ENCODE measurements at places on chromosomes 4 and X.

- no peak for DNase-seq
Measured at GRCh38 chr4:21012851-21013331, 312.6 kb downstream of the PACRGL start.

DNA sequence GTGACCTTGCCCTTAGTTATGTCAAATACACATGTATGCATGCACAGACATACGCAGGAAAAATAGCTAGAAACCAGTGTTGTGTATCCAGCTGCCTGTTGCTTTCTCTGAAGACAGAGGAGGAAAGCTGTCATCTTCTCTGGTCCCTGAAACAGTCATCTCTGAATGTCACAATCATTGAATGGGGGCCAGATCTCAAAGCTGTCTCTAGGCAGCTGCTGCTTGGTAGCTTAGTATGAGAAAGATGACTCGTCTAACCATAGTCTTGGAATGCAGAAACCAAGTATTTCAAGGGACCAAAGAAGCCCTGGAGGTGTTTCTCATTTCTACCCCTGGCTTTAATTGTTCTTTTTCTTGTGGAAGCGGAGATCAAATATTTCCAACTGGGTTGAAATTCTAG is 4.0 kb downstream of the GRIA3 start:
- DNase-seq = no peak

DNA sequence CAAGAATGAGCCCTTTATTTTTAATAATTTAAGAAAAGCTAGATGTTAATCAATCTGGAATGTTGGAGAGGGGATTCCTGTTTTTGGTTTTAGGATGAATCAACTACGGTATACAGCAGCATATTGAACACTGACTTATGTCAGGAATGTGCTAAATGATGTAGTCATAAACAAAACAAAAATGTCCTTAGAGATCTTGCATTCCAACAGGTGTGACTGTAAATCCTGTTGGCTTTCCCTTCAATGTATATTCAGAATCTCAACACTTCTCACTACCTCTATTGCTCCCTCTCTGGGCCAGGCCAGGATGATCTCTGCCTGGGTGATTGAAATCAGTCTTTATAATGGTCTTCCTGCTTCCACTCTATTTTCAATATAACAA is 37.8 kb upstream of the BDH2 start:
- DNase-seq = no peak

- DNase-seq = no peak
Measured at GRCh38 chrX:20382518-20383297, 116.0 kb upstream of the RPS6KA3 start.

DNA sequence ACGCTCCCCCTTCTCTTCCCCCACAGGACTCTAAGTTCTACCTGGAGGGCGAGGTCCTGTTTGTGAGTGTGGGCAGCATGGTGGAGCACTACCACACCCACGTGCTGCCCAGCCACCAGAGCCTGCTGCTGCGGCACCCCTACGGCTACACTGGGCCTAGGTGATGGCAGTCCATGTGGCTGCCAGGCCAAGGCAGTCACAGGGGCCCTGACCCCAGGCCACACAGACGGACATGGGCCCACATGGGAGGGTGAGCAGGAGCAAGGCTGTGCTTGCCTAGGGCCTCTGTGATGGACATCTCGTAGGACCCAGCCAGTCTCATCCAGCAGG is 10.0 kb upstream of the ADD1 start:
- DNase-seq = no peak

- no peak for DNase-seq
Measured at GRCh38 chrX:118571836-118572235, 76.2 kb downstream of the DOCK11 start.

GRCh38 chrX:9724711-9725110 is 40.9 kb downstream of the GPR143 start:
- DNase-seq = no peak

DNA sequence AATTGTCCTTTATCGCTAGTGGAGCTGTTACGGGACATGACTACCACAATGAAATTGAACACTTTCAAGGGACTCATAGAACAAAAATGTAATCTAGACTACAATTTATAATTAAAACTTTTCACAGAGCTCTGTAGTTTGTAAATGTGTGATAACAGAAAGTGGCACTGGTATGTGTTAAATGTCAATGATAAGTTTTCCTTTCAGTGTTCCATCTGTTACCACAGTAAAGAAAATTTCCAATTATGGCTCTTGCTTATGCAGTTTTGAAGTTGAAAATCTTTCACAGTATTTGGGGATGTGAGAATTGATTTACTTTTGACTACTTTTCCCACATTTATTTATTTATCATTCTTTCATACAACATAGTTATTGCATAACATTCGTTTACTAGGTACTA is 40.1 kb upstream of the GUCY1A1 start:
- no peak for DNase-seq

DNA sequence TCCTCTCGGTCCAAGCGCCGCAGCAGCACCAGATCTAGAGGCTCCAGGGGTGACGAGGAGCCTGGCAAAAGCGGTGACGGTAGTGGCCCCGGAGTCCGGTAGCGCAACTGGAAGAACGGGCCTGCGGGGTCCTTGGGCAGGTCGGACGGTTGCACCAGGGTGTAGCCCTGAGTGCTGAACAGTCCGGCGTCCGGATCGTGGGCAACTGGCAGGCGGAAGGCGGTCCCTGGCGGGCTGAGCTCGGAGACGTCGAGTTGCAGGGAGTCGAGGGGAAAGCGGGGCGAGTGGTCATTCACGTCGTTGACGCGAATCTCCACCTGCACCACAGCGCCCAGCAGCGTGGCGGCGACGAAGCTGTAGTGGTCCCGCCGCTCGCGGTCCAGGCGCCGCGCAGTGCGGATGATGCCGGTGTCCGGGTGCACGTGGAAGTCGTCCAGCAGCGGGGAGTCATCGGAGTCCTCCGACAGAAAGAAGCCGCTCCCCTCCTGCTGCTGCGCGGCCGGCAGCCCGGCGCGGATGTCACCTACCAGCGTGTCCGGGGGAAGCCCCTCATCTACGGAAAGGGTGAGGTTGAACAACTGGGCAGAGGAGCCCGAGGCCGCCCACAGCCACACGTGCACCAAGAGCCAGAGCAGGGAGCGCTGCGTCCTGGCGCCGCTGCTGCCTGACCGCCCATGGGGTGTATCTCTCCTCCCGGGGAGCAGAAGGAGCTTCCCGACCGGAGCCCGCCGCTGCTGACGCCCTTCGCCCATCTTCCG is 837 bp downstream of the DCHS2 start:
- DNase-seq = no peak

DNA sequence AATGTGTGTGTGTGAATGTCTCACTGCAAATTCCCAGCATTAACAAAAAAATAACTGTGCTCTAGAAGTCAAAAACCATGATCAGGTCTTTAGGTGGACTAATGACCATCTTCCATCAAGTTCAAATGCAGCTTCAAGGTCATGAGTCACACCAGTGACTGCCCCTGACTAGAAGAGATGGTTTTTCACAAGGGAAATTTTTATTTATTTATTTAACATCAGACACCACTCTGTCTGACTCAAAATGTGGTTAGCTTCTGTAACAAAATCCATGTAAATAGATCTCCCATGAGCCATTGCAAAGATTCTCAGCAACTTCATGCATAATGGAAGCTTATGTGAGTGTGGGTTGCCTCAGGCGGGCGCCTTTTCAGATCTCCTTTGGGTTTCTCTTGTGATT is 219.2 kb downstream of the KIT start:
- DNase-seq = no peak

GRCh38 chrX:16431266-16431665 is 218.7 kb upstream of the S100G start:
- DNase-seq = no peak

GRCh38 chr4:99811850-99812249 is 4.8 kb upstream of the DAPP1 start:
- no peak for DNase-seq

GRCh38 chrX:120795301-120795700 is 80.4 kb downstream of the CT47B1 start:
- no peak for DNase-seq

- peak; percentile 79 for DNase-seq
Measured at GRCh38 chrX:48676106-48676892, 7.3 kb upstream of the WAS start.

DNA sequence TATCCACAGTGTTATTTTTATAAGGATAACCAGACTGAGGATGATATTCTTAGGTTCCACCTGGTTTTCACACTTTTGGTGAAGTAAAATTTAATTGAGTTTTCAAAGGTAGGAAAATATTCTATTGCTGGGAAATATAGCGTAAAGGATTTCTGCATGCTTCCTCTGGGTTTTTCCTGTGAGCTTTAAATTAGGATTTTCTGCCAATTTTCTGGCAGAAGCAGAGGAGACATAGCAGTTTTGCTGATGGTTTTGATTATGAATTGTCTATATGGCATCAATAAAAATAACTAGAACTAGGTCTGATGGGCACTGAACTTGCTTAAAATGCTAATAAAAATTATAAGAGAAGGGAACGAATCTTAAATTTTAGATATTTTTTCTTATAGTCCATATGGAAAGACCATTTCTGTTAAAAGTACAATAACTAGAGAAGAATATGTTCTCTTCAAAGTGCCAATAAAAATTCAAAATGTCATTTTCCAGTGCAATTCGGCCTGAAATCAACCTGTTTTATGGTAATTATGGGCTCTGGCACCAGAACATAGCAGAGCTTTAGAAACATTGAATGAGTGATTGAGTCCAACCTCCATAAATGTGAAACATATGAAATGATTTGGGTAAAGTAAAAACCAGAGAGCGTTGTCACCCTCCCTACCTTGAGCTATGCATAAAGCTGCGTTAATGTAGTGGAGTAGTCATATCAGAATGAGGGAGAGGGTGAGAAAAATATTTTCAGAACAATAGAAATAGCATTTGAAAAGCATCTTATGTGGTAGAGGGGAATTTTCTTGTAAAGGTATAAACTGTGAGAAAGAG is 279.7 kb downstream of the SPRY1 start:
- DNase-seq = no peak

DNA sequence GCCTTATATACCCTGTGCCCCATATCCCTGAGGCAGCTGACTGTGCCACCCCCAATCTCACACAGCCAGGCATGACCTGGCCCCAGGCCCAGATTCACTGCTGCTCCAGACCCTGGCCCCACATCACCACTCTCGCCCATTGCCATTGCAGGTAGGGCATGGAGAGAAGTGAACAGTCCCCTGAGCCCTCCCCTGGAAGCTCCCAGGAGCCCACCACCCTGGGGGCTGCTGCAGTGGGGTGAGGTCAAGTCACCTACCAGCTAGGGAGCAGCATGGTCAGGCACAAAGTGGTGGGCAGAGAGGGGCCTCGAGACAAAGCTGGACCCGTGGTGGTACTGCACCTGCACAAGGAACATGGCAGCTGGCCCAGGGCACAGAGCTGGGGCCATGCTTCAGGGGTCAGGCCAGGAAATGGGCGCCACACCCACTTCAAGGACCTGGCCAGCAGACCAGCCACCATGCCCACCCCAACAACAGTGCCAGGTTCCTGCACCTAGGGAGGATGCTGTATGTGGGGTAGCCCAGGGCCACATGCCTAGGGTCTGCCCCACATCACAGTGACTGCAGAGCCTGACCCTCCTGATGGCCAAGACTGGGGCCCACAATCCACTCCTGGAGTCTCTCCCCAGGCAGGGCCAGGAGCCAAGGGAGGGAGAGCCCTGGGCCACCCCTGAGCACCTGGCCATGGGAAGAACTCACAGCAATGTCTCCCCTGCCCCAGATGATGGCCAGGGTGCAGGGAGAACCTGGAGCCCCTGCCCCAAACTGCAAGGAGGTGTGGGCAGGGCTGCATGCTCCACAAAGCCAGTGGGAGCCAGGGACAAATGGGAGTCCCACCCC is 58.5 kb downstream of the COX18 start:
- DNase-seq = no peak

DNA sequence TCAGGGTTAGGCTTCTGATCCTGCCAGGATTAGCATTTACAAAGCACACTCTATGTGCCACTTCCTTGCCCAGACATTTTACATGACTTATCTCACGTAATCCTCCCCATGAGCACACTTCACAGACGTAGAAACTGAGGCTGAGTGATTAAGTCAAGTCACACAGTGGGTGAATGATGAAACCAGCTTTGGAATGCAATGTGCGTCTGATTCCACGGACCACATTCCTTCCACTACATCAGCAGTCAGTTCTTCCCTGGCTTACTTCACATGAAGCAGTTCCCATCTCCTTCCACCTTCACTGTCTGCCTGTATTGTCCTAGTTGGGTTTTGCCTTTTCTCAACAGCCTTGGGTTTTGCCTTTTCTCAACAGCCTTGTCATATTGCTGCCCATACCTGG is 134.3 kb upstream of the PPARGC1A start:
- no peak for DNase-seq

GRCh38 chrX:7283741-7284140 is 135.8 kb upstream of the PUDP start:
- no peak for DNase-seq

- DNase-seq = no peak
Measured at GRCh38 chr4:140603286-140603685, 34.5 kb upstream of the UCP1 start.

DNA sequence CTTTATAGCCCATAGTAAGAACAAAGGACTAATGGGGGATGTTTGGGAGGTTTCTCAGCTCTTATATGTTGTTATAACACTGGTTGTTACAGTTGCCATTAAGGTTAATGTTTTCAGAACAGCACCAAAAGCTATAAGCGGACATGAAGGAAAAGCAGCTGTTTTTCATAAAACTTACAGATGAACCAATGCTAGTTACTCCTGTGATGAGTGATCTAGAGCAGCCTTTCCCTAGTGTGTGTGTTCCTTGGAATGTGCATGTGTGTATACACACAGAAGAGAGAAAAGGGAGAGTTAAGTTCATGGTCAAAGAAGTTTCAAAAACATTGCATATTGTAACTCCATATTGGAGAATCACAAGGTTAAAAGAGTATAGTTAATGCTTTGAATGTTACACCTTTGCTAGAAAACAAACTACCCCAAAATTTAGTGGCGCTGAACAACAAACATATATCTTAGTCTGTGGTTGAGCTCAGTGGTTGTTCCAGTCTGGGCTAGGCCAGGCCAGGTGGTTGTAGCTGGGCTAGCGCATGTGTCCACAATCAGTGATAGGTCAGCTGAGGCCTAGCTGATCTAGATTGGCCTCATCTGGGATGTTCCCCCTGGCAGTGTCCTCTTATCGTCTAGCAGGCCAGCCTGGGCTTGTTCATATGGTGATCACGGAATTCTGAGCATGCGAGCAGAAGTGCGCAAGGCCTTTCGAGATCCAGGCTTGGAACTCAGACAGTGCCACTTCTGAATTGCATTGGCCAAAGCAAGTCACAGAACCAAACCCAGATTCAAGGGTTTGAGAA is 151.0 kb downstream of the NHS start:
- no peak for DNase-seq

DNA sequence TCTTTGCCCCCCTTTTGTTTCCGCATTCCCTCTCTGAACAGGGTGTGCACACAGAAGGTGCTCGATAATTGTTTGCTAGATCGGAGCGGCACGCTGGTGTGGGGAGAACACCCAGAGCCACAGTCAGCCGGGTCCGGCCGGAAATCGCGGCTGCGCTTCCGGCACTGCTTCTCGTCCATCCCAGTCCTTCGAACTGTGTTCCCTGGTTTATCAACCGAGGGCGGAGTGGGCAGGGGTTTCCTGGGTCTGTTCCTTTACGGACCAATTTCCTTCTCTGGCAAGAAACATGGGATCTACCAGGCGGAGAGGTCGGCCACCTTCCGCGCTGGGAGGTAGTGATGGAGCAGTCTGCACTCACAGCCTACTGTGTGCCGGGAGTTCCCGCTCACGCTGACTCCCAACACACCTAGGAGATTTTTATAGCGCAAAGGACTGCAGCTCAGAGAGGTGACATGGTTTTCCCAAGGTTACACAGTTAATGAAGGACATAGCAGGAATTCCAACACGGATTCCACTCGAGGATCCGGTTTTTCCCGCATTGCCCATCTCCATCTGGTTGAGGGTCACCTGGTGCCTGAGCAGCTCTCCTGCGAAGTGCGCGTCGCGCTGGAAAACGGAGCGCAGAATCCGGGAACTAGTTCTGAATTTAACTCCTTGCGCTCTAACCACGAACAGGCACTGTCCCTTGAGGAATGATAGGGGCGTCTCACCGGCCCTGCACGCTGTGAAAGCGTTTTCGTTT is 6.8 kb downstream of the MSX1 start:
- no peak for DNase-seq
